Fibroblast of skin of abdomen (primary cell): ENCODE measurements at places on chromosomes 3 and 15.

GRCh38 chr15:89122505-89123180 is 34.4 kb downstream of the ABHD2 start:
- no peak for DNase-seq

DNA sequence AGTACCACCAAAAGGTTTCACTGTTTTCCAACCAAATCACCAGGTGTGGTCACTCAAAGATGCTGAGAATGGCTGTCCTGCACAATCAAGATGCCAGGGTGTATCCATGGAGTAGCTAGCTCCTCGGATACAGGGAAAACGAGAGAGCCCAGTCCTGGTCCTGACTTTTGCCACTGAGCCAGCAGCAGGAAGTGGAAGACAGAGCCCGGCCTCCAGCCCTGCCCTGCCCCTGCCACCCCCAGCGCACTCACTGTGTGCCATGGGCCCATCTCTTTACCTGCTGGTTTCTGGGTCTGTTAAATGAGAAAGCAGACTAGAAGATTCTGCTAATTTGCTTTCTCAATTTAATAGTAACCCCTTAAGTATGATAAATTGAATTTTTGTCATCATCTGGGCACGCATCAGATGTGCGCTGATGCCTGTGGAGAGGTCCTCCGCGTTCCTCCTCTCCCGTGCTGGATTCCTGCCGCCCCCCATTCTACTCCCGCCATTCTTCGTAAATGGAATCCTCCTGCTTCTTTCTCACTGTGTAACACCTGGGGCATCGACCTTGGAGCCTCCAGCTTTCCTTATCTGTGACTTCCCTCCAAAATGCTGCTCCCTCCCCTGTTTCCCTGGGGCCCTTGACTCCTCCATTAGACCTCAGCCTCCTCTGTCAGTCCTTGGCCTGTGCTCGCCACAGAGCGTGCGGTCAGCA is 18.0 kb downstream of the TNFAIP8L3 start:
- DNase-seq, result no peak

GRCh38 chr3:141184430-141184829 is 47.2 kb upstream of the PXYLP1 start:
- DNase-seq, result no peak

- DNase-seq, result no peak
Measured at GRCh38 chr3:123695731-123696640, 111.1 kb upstream of the HACD2 start.

DNA sequence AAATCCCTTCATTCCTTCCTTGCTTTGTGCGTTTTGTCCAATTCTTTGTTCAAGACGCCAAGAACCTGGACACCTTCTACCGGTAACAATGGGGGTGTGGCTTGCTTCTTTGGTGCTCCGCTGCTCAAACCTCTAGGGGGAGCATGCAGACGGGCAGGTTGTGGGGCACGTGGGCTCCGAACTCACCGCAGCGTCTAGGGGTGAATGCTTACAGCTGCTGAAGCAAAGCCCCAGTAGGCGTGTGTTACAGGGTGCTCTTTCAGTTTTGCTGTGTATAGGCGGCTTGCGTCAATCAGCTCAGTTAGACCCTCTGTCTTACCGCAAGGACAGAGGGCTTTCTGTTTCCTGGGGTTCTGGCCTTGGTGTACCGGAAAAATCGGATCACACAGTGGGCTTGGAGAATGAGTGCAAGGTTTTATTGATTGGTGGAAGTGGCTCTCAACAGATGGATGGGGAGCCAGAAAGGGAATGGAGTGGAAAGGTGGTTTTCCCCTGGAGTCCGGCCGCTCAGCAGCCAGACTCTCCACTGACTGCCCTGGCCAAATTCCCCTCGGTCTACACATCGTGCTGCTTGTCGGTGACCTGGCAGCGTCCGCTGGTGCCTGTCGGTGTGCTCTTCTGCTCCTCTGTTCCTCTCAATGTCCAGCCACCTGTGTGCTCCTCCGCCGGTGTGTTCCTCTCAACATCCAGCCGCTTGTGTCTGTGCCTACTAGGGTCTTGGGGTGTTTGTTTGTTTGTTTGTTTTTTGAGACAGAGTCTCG is 1.2 kb upstream of the LRRC34 start:
- no peak for DNase-seq

GRCh38 chr3:58524326-58524888 is 12.6 kb downstream of the ACOX2 start:
- DNase-seq, result no peak
